ENCODE measurements at places on chromosomes 2 and 18.

DNA sequence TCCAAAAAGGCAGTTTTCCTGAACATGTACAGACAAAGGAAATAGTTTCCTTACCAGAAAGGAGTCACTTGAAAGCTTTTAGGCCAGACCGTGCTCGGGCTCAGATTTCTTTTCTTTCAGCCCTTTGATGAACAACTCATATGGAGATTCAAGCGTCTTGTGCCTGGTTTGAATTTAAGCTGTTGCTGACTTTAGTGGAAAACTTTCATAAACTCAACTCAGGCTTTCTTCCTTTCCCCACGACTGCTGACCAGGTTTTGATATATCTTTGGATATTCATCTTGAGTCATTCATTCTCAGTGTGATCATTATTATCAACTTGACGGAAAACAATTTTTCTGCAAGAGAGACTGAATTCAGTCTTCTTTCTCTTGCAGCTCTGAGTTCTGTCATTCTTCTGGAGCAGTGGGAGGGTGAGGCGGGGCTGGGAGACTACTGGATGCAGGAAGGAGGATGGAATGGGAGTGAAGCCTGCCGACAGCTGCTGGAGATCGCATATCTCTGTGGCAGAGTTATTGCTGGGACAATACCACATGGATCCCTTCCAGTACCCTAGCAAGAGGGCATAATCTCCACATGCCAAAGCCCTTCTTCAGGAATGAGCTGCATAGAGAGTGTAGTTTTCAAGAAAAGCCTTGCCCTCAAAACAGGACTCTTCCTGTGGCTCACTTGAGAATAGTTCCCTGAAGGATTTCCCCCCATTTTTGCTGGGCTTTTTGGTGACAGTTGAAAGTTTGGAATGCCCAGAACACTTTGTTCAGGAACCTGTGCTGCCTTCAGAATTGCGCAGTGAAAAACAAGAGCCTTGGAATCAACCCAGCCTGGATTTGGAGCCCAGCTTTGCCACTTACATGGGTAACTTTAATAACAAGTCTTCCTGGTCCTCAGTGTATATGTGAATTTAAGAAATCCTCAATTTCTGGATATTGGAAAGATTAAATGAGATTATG, 364.4 kb downstream of the ZNF521 start:
- no peak for DNase-seq

- no peak for DNase-seq
These were observed 55.4 kb upstream of the NCOA1 start for GRCh38 chr2:24435391-24436316.

DNA sequence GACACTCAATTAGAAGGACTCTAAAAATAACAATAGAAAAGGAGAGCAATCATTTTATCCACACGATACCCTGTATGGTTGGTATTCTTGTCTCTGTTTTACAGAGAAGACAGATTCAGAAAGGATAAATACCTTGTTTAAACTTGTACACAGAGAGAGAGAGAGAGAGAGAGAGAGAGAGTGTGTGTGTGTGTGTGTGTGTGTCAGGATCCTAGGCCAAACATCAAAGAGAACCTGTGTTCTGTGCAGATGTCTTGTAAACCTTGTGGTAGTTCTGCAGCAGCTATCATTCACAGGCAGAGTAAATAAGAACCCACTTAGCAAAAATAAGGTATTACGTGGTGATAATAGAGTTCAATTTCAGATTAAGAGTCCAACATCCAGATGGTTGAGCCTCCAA, 4.3 kb upstream of the CRIM1 start:
- DNase-seq, result no peak

GRCh38 chr18:4311136-4311535, 144.0 kb downstream of the DLGAP1 start:
- no peak for DNase-seq

DNA sequence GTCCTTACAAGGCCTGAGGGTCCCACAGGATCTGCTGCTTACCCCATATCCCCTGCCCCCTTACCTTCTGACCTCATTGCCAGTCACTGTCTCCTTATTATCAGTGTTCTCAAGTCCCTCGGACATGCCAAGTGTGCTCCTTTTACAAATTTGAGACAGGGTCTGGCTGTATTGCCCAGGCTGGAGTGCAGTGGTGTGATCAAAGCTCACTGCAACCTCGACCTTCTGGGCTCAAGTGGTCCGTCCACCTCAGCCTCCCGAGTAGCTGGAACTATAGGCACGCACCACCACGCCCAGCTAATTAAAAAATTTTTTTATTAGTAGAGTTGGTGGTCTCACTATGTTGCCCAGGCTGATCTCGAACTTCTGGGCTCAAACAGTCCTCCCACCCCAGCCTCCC, 141.0 kb downstream of the PHLPP1 start:
- DNase-seq, result no peak

DNA sequence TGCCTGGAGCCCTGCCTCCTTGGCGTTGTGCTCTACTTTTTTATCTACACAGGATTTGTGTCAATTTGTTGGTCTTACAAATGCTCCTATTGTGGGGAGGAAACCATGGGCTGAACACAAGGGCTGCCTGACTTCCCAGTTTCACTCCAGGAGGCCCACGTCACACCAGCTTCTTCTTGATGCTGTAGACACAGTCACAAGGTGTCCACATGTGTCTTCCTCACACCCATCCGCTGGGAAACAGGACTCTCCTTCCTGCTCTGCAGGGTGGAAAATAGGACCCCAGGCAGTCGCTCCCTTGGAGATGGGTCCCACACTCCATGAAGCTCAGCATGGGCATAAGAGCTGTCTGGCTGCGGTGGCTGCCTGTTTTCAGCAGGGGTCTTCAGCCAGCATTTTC, 468.2 kb downstream of the EPHA4 start:
- DNase-seq, result no peak

DNA sequence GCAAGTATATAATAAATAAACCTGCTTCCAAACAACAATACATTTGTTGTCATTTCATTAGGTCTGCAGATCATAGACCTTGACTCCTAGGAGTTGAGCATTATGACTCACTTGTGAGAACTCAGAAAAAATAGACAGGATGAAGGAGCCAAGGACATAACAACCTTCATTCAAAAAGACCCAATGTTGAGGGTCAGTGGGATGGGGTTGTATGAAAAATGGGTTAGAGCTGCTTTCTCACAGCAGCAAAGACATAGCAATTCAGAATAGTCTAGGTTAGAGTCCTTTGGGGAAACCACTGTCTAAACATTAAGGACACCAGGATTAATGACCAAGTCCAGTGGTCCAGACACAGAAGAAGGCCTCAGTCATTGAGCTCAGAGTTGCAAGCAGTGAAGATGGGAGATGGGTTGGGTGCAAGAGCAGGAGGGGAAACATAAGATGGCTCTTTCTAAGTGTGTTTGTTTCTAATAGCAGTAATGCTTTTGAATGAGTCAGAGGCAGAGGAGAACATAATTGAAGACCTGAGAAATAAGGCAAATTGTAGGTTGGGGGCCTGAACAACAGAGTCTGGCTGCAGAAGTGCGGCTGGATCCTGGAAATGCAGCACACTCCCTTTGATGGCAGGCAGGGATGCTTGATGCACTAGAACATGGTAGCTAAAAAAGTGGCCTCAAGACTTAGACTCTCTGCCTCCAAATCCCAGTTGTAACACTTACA, 3.7 kb upstream of the SERPINB10 start:
- no peak for DNase-seq

DNA sequence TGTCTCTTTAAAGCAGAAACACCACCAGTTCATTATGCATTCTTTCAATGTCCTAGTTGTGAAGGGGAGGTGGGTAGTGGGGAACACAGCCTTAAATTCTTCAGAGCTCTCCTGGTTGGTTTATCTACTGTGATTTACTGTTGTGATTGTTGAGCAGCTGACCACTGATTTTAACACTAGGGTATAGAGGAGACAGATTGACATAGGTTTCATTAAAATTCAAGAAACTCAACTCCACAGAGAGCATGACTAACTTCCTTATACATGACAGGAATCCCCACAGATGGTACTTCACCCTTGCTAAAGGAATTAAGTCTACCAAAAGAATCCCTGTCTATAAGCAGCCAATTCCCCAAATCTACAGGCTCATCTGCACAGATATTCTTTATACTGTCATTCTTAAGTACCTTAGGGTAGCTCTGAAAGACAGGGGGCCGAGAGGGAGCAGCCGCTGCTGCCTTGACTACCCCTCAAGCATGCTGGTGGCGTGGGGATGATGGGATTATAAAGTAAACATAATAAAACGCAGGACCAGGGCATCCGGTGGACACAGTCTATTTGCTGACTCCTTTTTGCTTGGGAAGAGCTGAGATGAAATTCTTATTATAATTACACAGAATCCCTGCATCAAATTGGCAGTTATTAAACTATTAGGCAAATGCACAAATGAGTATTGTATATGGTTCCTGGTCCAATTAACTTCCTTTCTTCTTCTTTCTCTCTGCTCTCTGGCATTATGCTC, 1377.6 kb upstream of the PIK3C3 start:
- DNase-seq, result no peak

GRCh38 chr18:79935925-79936324, 15.5 kb downstream of the SLC66A2 start:
- no peak for DNase-seq

DNA sequence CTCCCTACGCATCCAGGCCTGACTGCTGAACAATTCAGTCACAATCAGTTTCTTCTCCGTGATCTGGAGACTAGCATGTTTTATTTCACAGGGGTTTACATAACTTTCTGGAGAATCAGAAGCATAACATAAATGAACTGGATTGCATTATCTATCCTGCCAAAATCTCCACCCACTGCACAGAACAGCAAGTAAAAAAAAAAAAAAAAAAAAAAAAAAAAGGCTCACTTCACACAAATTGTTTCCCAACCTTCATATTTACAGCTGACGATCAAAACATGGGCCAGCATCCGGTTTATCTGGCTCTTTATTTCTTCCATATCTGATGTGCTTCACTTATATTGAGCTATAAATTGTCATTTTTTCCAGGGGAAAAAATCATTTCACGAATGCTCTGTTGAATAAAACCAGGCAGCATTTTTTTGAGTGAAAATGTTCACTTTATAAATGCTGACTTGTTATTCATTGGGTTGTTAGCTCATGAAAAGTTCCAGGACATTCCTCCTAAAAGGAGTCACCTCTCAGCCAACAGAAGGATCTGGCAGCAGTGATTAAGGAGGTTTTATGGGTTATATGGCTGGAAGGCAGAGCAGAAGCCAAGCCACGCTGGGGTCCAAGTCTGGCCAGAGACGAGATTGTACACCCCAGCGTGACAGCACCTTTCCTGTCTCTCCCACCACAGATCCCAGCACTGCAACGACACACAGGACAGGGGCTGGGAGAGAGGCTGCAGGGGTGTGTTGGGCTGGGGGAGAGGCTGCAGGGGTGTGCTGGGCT, 51.2 kb upstream of the GLI2 start:
- no peak for DNase-seq

GRCh38 chr2:121649149-121649595, at the start of gene CLASP1:
CLASP1 (minus strand) TSS chr2:121649462; CDS start chr2:121605895, 43,567 bp downstream.
- peak; percentile 99 for DNase-seq

GRCh38 chr2:213161759-213162515, 10.5 kb upstream of the IKZF2 start:
- no peak for DNase-seq

- DNase-seq, result no peak
These were observed 1079.5 kb upstream of the CELF4 start for GRCh38 chr18:38644875-38645641.

DNA sequence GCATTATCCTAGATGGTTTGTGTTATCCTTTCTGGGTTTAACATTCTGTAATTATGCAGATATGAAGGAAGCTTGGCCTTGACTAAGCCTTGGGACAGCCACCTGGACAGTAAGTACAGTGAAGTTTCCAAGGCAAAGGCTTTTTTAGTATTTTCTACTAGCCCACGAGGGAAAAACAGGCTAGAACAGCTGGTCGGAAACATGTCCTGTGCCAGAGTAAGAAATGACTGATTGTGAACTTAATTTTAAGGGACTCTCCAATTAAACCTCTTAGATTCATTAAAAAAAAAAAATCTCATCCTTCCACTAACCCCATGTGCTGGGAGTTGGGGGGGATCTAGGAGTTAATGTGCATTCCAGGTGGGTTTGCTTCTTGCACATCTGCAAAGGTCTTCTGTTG, 720.8 kb downstream of the SLC4A3 start:
- no peak for DNase-seq

- DNase-seq, result no peak
These were observed 4.9 kb downstream of the TMEM177 start for GRCh38 chr2:119683713-119684443.

DNA sequence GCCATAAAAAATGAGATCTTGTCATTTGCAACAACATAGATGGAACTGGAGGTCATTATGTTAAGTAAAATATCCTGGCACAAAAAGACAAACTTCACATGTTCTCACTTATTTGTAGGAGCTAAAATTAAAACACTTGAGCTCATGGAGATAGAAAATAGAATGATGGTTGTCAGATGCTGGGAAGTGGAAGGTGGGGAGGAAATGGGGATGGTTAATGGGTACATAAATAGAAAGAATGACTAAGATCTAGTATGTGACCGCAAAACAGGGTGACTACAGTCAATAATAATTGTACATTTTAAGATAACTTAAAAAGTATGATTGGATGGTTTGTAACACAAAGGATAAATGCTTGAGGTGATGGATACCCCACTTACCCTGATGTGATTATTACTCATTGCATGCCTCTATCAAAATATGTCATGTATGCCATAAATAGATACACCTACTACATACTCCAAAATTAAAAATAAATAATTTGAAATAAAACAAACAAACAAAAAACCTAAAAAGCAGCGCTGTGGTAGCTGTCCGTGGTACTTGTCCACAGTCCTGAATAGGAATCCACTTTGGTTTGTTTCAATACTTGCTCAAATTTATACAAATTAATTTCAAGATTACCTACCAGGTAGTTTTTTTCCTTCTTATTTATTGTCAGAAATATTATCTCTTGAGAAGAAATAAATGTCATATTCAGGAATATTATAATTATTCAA, 224.5 kb downstream of the DLGAP1 start:
- DNase-seq, result no peak

- no peak for DNase-seq
These were observed 129.3 kb downstream of the MBP start for GRCh38 chr18:77003316-77003715.

DNA sequence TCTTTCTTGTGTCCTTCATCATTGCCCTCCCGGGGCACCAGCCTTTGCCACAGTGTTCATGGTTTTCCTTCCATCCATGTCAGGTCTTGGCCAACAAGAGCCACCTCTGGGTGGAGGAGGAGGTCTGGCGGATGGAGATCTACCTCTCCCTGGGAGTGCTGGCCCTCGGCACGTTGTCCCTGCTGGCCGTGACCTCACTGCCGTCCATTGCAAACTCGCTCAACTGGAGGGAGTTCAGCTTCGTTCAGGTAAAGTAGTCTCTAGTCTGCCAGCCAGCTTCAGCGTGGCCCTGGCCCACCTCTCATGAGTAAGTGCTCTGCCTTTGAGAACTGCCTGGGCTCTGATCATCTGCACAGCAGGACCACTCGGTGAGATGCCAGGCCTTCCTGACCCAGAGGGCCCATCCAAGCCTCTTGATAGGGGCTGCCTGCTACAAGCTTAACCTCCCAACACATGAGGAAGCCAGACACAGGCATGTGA, 31.0 kb downstream of the STEAP3 start:
- DNase-seq, result no peak

- peak; percentile 21 for DNase-seq
These were observed 676 bp downstream of the ACTR2 start for GRCh38 chr2:65228263-65228750.

All from COLO829 (cell line).